ENCODE measurements at places on chromosomes 2 and 18.

DNA sequence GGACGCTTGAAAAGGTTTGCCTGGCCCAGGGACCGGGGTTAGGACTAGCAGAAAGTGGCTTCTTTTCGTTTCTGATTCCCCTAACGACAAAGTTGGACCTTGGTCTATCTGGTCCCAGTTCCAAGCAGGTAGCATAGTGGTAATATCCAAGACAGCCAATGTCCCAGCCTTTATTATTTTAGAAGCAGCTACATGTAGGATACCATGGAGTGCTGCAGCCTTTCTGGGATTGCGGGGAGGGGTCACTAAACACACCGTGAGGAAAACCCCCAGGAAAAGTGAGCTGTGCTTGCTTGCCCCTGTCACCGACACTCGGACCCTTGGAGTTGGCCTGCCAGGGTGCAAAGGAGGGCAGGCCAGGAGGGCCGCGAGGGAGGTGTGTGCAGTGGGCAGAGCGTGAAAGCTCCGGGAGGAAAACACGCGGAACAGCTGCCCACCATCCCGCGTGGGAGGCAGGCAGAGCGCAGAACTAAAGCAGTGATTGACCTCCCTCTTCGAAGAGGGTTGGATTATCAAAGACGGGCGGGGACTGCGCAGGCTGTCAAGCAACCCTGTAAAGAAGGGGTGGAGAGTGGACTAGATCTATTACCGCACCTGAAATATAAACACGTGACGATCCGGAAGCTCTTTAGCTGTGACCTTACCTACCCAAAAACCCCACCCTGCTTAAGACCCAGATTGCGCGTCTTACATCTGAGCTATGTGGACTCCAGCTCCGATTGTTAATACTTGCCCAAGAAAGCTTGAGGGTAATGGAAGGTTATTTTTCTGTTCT, 624 bp upstream of the MAP4K3 start:
- DNase-seq: no peak

DNA sequence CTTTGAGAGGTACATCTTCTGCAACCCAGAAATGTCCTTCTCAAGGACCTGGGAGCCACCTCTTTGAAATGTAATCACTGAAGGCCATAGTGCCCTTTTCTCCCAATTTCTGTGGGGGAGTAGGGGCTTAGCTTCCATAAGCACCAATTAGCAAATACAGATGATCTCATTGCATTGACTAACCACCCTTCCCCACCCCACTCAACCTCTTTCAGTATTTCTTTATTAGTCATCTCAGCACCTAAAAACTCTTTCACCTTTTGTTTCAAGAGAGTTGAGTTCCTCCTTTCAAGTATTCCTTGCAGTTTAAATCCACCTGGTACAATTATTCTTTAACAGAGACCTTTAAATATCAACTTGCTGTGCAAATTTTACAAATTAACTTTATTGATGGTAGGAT, 1011.8 kb upstream of the CDH2 start:
- DNase-seq: peak; percentile 40

- DNase-seq: no peak
Measured at GRCh38 chr2:15643791-15644585, 52.3 kb downstream of the DDX1 start.

DNA sequence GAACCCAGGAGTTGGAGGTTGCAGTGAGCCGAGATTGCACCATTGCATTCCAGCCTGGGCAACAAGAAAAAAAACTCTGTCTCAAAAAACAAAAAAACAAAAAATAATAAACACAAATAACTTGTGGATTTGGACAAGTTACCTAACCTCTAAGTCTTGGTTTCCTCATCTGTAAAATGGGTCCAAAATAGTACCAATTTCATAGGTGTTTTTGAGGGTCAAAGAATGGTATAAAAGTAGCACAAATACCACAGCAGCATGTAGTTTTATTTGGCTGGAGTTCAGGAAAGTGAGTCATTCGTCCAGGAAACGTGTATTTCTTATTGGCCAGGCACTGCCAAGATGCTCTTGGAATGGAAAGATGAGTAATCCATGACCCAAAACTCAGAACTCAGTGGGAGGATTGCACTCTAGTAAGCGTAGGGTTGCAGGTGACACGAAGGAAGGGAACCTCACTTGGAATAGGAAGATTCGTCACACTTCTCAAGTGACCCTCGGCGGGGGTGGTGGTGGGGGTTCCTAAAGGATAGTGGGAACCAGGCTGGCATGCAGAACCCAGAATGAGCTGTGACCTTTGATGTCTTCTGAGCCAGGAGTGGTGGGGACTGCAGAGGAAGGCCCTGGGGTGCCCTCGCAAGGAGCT, 24.4 kb downstream of the GRHL1 start:
- DNase-seq: peak; percentile 98

DNA sequence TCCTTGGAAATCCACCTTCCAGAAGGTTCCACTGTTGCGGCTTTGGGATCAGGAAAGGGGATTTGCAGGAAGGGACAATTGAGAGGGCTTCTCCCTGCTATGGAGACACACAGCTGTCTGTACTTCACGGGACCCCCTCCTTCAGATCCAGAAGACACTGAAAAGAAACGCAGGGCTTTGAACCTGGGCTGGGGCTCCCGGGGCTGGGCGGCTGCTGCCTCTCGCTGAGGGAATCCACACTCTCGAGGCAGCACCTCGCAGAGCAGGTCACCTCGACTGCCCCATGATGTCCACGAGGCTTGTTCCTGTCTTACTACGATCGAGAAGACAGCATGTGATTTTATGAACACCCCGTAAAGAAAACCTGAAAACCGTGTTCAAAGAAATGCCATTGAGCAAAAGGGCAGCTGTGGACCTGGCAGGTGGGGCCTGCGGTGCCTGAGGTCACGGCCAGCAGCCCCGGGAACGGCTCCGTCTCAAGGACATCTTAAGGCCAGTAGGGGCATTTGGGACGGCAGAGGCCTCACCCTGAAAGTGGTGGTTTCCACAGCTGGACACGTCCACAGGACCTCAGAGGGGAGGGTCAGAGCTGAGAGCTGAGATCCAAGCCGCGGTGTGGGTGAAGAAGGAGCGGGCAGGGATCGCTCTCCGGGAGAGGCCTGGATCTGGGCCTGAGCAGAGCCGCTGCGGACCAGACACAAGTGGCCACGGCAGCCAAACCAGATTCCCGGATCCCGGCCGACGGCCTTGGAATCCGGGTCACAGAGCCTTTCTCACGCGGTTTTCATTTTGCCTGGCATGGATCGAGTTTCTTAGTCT, 165.7 kb downstream of the RTP5 start:
- no peak for DNase-seq

Data from M059J (cell line).